GOT3 (cell line): ENCODE measurements at places on chromosomes 3 and 15.

DNA sequence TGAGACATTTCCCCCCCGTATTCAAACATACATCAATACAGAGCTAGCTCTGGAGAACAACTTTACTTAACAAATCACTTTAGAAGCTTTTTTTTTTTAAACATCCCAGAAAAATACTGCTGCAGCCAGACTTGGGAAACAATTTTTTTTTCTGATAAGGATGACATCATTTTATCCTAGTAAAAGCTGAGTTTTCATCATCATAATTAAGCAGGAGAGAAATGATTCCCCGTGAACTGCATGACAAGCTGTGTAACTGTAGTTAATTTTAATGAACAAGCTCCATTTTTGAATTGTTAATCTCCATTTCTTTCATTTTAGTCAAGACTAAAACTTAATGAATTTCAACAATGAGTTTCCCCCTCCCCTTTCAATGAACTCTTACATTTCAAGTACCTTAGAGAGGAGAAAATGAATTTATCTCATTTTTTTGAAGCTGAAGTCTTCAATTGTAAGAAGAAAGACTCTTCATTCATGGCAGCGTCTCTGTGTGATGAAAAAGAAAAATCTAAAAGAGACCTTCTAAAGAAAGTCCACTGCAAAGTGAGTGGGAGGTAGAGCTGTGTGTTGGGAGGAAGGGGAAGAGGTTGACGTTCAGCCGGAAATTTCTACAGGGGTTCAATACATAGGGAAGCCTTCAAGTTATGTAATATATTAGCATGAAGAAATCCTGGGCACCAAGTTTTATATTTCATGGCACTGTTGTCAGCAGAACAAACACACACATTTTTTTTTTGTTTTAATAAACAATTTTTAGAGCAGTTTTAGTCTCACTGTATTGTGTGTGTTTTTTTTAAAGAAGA, 31.7 kb downstream of the HES1 start:
- no peak for DNase-seq

DNA sequence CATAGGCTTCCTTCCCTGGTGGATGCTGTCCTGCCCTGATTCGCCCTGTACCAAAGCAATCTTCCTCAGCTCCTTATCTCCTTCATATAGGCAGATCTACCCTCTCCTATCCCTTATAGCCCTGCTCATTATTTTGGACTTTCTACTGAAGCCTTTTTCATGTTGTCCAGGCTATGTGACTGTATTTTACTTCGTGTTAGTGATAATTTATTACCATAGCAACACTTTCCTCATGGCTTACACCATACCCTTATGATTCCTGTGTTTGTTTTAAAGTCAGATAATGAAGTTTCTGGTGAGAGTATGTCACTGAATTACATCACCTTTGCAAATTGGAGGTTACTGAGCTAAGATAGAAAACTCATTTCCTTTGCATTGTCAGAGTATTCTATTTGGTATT, 352.6 kb downstream of the NLGN1 start:
- no peak for DNase-seq

- no peak for DNase-seq
These were observed 12.6 kb downstream of the CCR5 start for GRCh38 chr3:46383211-46383950.

DNA sequence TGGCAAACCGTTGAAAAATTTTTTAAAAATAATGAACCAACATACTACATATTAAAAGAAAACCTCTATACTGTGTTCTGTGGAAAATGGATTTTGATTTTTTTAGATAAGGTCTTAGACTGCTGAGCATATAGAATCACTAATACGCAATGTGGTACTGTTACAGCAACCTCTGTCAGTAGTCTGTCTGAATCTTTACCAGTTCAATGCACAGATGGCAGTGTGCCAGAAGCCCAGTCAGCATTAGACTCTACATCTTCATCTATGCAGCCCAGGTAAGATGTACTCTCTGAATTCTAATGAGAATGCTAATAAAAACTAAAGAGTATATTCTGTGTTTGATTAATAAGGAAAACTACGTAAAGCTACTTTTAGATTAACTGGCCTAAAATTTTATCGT, 31.3 kb upstream of the FAH start:
- DNase-seq: no peak

- peak; percentile 2 for DNase-seq
These were observed 69.7 kb downstream of the USF3 start for GRCh38 chr3:113626503-113627371.
